Hematopoietic multipotent progenitor cell treated with erythropoietin and hydrocortisone succinate and interleukin-3 and kit ligand, for 8 days (in vitro differentiated cells): ENCODE measurements at places on chromosomes 11 and 22.

DNA sequence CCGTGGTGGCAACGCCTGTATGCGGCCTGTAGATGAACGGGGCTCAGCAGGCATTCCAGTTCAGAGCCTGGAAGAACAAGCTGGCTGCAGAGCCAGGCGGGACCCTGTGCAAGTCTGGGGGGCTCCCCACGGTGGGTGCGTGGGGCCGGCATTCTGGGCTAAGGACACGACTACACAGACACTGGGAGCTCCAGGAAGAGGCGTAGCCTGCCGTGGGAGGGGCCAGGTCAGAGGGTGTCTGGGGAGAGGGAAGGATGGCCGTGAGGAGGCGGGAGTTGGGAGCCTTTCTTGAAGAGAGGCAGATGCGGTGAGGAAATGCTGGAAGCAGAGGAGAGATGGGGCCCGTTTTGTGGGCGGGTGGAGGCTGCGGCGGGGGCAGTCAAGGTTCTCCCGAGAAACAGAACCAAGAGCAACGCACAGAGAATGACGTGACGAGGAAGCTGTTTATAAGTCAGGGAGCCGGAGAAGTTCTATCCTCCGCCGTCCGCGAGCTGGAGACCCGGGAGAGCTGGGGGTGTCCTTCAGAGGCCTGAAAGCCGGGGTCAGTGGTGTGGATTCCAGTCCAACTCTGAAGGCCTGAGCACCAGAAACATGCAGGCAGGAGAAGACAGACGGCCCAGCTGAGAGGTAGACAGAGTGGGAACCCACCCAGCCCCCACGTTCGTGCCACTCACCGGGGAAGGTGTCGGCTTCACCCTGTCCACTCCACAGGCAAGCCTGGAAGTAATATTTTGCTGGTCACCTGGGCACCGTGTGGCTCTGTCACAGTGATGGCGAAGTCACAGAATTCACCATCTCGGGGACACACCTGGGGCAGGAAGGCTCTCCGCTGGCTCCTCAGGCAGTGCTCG, 529.6 kb downstream of the BRD1 start:
- no peak for DNase-seq

DNA sequence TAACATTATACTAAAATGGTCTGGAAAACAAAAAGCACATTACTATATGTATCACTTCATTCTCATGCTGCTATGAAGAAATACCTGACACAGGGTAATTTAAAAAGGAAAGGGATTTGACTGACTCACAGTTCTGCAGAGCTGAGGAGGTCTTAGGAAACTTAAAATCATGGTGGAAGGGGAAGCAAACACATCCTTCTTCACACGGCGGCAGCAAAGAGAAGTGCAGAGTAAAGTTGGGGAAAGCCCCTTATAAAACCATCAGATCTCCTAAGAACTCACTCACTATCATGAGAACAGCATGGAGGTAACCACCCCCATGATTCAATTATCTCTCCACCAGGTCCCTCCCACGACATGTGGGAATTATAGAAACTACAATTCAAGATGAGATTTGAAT, 60.0 kb downstream of the FAM181B start:
- DNase-seq, result no peak

- no peak for DNase-seq
Measured at GRCh38 chr11:8038393-8038792, 42.6 kb upstream of the TUB start.

DNA sequence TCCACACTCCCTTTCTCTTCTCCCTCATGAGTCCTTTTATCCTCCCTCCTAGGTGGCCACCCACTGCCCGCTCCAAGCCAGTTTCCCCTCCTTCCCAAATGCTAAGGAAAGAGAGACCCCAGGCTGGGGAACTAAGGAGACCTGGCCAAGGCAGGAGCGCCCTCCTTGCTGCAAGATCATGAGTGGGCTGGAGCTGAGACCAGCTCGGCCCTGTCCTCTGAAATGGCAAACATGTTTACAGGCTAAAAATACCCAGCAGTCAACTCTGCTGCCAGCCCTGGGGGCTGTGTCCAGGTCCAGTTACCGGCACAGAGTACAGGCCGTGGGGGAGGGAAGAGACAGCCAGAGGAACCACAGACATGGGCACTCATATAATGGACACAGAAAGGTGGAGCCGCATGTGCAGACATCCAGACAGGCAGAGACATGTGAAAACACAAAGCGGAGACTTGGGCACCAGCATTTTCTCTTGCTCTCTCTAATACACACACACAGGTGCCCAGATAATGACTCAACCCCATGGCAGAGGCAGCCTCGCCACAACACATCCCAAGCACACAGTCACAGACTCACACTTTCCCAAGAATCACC, 1.2 kb upstream of the AHNAK start:
- DNase-seq, result no peak

DNA sequence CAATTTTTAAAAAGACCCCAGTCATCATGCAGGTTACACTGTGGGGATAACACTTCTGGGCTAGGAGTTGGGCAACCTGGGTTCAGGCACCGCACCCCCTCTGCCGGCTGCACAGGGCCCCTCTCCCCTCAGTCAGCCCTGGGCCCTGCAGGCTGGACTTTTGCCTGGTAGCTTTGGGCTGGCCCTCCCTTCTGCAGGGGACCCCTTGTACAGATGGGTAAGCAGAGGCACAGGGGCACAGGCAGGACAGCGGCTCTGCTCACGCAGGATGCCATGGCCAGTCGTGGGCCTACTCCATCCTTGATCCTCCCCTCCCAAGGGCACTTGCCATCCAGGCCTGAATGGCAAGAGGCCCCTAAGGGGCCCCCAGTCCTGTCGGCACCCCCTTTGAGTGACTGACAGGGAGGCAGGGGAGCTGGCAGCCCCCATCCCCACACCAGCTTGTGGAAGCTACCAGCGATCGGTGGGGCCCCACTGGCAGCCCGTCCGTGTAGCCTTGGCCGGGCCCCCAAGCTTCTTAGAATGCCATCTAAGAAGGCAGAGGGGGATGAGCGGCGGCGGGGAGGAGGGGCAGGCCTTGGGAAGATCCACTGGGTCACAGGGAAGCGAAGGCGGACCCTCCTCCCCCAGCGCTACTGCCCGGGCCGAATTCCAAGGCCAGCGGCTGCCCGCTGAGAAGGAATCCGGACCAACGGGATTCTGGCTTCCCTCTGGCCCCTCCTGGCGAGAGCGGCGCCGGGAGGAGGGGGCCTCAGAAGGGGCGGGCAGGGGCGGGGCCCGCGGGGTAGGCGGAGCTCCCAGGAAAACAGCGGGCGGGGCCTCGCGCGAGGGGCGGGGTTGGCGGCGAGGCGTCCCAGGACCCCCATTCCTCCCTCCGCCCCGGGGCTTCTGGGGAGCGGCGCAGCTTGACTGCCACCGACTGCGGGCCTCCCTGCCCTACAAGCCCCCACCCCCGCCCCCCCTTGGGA, 6.8 kb upstream of the CHKA start:
- no peak for DNase-seq

GRCh38 chr11:9203691-9204311, 61.3 kb downstream of the DENND5A start:
- DNase-seq, result peak; percentile 12
